Posterior vena cava (tissue), 2 donors: ENCODE measurements at places on chromosomes 4 and X. TPM values are rescaled to one million over a fixed set of nuclear protein-coding genes. Genes with fewer than 3 reads are reported as not detected.

Gene RBBP7
- total RNA-seq, result 102 TPM

Gene GPR34
- 16.9 TPM for total RNA-seq

Gene CORIN
- 0.48 TPM for total RNA-seq

Gene RASL11B
- total RNA-seq, result 8.9 TPM

Gene FAM184B
- not detected for total RNA-seq

Gene ITGB1BP2
- total RNA-seq, result 13.0 TPM

Gene CPZ
- total RNA-seq, result 5.3 TPM

Gene PTPN13
- total RNA-seq, result 11.2 TPM

Gene MTCP1
- total RNA-seq, result 15.7 TPM

Gene ZFP42
- total RNA-seq, result not detected

Gene CXCL9
- total RNA-seq, result 0.56 TPM

Gene AKAP14
- not detected for total RNA-seq

Gene SSX4B
- total RNA-seq, result not detected
